ENCODE measurements at places on chromosomes 13 and 19.

- DNase-seq, result no peak
These were observed 1.3 kb downstream of the CREB3L3 start for GRCh38 chr19:4154571-4155312.

DNA sequence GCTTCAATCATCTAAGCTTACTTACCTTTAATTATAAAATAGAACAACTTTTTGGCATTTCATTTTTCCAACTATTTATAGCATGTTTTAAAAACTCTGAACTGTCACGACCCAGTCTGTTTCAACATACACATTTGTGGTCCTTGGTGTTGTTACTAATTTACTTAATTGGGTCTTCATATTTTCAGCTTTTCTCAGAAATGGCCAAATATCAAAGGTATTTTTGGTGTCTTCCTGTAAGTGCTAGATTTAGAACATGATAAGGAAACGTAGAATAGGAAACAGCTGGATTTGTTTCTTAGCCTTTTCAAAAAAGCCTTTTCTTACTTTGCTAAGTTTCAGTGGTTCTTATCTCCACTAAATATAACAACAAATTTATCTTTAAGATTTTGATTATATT is 11.4 kb downstream of the LPAR6 start:
- no peak for DNase-seq

DNA sequence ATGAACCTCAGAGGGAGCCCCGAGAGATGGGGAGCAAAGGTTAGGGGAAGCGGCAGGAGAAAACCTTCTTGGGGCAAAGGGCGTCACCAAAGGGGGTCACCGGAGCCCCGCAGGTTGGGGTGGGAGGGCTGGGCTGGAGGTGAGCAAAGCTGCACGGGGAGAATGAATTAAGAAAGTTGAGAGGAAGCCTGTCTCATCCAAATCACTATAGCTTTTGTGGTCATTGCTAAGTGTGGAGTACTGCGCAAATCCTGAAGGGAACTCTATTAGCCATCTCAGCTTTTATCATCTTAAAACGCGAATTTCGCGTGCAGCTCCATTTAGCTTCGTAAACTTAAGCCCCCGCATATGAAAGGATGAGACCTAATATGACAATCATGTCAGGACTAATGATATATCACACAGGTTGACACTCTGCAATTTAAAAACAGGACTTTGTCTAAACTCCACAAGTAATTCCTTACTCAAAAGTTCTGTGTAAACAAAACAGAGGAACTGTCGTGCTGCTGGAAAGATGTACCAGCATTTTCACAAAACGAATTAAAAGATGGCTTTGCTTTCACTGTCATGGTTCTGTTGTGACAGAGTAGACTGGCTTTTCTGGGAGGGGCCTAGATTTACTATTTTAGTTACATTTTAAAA is 631 bp downstream of the LACC1 start:
- DNase-seq, result no peak

DNA sequence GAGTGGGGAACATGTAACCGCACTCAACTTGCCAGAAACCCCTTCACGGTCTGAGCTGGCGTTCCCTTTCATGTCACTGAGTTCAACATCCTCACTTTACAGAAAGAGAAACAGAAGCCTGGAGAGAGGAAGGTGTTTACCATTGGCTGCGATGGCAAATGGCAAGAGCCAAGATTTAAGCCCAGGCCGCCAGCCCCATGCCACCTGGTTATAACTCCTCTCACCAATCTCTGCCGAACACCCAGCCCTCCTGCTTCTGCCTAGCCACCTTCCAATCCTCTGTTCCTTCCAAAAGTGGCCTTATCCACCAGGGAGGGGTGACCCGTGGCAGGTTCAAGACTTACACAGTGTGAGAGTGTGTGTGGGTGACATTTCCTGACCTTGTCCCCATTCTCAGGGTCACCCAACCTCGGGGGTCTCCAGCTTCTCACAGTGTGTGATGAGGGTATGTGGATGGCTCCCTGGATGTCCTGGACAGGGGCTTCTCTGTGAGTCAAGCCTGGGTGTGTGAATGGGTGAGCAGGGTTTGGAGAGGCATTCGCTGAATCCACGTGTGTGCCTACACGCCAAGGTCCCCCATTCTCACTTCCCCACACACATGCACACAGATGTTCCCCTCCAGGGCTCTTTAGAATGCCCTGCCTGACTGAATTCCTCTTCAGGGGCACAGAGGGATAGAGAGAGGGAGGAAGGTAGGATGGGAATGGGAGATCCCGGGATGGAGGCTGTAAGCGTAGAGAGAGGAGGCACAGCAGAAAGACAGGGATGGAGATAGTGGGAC is 1.2 kb downstream of the CADM4 start:
- DNase-seq, result no peak

- DNase-seq, result no peak
These were observed 15.9 kb upstream of the ELAVL1 start for GRCh38 chr19:8021374-8021773.

GRCh38 chr13:34364633-34365032 is 546.7 kb downstream of the RFC3 start:
- DNase-seq, result no peak

DNA sequence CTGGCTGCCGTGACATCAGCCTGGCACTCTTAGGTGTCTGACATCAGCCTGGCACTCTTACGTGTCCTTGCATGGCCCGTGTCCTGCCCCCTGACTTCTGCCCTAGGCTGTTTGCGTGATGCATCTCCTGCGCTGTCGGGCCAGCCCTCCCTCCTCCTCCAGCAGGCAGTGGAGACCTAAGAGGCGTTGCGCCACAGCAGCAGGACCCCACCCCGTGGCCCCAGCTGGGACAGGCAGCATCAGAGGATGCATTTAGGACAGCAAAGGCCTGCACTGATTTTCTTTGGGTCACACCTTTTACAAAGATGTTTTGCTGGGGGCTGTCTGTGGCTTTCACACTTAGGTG is 65.3 kb downstream of the GPR12 start:
- no peak for DNase-seq

GRCh38 chr19:956766-957440 is 27.2 kb upstream of the WDR18 start:
- DNase-seq, result no peak

DNA sequence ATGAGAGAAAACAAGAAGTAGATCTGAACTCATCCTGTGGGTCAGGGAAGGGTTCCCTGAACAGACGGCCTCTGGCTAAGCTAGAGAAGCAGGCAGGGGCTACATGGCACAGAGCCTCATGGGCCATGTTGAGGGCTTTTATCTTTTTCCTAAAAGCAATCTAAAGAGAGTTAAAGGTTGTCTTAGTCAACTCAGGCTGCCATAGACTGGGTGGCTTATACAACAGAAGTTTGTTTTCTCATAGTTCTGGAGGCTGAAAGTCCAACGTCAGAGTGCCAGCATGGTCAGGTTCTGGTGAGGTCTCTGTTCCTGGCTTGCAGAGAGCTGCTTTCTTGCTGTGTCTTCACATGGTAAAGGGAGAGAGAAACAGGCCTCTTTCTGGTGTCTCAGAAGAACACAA is 2.9 kb upstream of the MBNL2 start:
- DNase-seq, result no peak

DNA sequence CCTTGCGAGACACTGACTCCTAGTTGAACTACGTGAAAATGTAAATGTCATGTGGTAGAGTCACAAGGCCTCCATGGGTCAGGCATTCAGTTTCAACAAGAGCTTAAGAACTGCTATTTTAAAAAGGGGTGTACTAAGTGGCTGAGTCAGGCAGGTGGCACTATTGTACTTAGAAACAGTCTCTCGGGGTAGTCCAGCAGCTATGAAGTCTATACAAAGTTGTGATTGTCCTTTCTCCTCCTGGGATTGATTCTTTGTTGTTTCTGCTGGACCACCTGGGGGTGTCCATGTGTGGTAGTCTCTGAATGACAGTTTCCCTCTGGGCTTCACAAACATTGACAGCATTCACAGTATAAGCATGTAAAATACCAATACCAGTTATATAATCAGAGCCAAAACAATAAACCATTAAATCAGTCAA is 33.0 kb downstream of the UGGT2 start:
- no peak for DNase-seq

DNA sequence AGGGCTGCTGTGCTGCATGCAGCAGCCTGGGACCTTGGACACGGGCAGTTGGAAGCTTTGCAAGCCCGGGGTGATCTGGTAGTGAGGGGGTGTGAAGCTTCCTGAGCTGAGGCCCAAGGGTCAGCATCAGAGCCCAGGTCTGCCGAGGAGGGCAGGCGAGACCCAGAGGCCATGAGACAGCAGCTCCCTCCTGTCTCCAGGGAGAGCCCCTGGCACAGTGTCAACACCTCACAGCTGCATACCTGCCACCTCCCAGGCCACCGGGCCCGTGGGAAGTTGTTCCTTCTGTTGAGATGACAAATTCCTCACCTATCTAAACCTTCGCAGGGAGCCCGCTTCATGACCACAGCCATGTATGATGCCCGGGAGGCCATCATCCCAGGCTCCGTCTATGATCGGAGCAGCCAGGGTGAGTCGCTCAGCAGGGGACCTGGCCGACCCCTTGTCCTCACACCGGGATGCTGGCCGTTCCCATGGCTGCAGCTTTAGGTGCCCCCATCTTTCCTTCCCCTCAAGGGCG is 32.1 kb downstream of the CERS1 start:
- DNase-seq, result no peak

DNA sequence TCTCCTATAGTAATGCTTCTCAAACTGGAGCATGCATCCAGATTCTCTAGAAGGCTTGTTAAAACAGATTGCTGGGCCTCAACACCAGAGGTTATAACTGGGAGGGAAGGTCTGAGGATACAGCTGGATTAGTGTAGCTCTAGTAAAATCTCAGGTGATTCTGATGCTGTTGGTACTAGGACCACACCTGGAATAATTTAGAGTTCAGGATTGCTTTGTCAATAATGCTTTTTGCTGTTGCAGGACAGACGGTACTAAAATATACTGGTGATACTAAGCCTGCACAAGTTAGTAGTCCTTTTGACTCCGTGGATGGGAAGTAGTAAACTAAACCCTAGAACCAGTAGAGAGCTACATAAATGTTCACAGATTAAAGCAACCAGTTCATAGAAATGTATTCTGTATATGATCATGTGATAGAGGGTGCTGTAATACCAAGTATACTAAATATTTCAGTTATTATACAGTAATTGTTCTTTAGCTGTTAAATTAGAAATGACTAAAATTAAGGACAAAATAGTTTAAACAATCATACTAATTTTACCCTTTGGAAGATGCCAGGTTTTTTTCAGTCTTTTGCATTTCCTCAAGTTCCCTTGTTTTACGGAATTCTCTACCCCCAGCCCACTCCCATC is 258.2 kb upstream of the STARD13 start:
- DNase-seq, result no peak

DNA sequence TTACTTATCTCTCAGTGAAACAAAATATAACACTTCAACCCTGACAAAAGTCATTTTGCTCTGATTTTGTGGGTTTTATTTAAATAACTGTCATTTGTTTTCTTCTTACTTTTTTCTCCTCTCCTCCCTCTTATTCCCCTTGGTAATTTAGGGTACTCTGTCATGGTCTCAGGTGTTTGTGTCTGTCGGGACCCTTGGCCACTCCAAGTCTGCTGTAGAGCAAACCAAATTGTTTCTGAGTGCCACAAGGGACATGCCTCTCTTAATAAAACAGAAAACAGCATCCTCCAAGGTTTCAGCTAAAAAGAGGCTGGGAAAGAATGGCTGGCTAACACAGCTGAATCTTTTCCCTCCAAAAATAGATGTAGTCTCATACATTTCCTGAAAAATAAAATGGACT is 573.1 kb upstream of the KLF12 start:
- no peak for DNase-seq

DNA sequence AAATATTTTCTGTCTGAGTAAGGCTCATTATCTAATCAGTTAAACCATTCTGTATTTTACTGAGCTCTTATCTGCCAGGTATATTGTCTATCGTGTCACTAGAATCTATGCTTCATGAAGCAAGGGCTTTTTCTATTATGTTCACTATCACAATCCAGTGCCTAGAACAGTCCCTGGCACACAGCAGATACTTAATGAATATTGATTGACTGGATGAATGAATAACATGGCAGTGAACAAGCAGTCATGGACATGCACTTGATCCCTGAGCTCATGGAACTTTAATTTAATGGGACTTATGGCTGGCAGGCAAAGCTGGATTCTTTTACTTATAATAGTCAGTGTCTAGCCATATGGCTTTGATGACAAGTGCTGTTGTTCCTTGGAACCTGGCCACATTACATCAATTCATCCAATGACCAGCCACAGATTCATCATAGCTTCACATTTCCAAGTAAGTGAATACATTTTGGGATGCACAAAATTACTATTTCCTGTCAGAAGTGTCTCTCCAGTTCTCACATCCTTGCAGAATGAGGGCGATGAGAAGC is 214.8 kb downstream of the COG6 start:
- no peak for DNase-seq

DNA sequence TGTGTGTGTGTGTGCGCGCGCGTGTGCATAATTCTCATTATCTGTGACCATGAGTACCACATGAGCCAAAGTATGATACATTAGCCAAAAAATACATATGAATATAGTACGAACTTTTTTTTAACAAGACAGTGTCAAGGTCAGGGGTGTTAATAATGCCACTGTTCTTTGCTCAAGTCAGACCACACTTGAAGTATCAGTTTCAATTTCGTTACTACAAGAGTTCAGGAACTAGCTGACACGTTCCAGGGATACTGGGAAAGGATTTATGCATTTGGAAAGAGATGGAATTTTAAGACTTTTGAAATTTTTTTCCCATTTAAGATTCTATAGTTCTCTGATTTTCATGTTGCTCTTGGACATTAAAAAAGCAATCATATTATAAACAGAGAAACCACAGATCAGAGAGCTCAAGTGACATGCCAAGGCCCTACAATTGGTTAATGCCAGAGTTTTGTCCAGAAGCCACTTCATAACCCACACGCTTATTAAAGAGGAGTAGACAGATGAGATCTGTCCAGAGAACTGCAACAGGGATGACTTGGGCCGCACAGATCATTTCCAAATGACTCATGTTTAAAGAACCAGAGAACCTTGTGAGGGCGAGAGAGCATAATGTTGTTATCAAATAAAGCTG is 718.8 kb upstream of the SGCG start:
- no peak for DNase-seq

DNA sequence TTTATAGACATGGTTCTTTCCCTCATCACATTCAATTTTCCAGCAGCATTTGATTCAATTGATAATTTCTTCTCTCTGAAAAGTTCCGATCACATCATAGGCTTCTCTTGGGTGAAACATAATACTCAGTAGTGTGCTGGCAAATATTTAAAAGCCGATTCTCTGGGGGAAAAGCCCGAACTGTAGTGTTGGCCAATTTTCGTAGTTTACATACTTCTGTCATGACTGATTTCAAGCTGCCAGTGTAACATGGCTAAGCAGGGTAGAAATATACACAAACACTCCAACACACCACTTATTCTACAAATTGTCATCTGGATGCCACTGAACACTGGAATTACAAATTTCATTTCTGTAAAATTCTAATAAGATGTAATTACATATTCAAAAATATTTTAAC is 56.1 kb upstream of the FREM2 start:
- DNase-seq, result no peak

- DNase-seq, result no peak
These were observed 574.1 kb downstream of the LMO7 start for GRCh38 chr13:76210262-76210661.
